K562 (cell line): ENCODE measurements at places on chromosomes 11 and 22. TPM values are rescaled to one million over a fixed set of nuclear protein-coding genes. Genes with fewer than 3 reads are reported as not detected.

GRCh38 chr11:121241343-121242211, 51.0 kb upstream of the SC5D start:
- DNase-seq = no peak

DNA sequence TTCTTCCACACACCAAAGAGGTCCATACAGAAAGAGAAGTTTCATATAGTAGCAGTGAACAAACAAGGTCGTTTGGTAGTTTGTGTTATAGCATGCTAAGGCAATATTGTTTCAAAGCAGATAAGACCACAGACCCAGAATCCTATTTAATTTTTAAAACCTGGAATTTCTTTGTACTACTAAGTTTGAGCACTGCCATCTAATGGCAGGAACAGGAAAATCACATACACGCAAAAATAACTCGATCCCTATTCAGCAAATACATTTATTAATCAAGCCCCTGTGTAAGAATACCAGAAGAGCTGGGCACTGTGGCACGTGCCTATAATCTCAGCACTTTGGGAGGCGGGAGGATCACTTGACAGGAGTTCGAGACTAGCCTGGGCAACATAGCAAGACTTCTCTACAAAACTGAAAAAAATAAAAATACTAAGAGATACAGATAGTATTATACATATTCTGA, 2.9 kb upstream of the BTBD10 start:
- DNase-seq = peak; percentile 25

GRCh38 chr11:1916132-1916985, 3.1 kb upstream of the TNNT3 start:
- no peak for DNase-seq

- no peak for DNase-seq
These were observed 4.4 kb downstream of the C11orf86 start for GRCh38 chr11:66979336-66979980.

- DNase-seq = no peak
These were observed 11.4 kb upstream of the MSANTD2 start for GRCh38 chr11:124811399-124812125.

HOATZ gene
- not detected in 2 replicates for total RNA-seq

GRCh38 chr11:4606231-4607015, 1.6 kb downstream of the TRIM68 start:
- DNase-seq = no peak

- no peak for DNase-seq
These were observed 943.3 kb downstream of the BRD1 start for GRCh38 chr22:48884324-48884723.

NLRP10 gene
- 0.09 TPM in 1 of 2 replicates, not detected in the other for total RNA-seq

CDK2AP2 gene
- 47.4 and 50.2 TPM in 2 replicates for total RNA-seq

APLNR gene
- 1.9 and 2.0 TPM in 2 replicates for total RNA-seq

DNA sequence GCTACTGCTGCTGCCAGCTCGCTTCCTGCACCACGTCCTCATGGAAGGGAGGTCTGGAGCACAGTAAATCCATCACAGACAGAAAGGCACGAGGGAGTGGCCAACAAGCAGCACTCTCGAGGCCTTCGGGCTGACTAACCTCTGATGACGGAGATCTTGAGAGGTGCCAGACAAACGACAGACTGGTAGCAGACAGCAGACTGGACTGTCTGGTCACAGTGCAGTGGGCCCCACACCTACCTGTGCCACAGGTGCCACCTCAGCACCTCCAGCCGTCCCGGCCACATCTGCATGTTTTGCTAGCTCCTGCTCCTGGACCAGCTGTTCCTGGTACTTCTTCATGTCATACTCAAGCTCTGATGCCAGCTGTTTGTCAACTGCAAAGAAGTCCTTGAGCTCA, 64.1 kb downstream of the NCAPD3 start:
- no peak for DNase-seq

GLB1L2 gene
- 15.4 and 16.8 TPM in 2 replicates for total RNA-seq

APOL6 gene
- total RNA-seq = 1.1 TPM in 2 replicates

MRPL17 gene
- total RNA-seq = 46.2 and 52.6 TPM in 2 replicates

GRCh38 chr22:46942799-46943785, 180.6 kb downstream of the TBC1D22A start:
- DNase-seq = no peak

SCGB1C1 gene
- total RNA-seq = not detected in 2 replicates

HIC2 gene
- 104 and 117 TPM in 2 replicates for total RNA-seq

GRCh38 chr22:47123006-47123826, 360.8 kb downstream of the TBC1D22A start:
- DNase-seq = no peak

- no peak for DNase-seq
These were observed 23.0 kb downstream of the CRKL start for GRCh38 chr22:20940186-20940651.

- DNase-seq = no peak
These were observed 29.3 kb upstream of the LIPT2 start for GRCh38 chr11:74522776-74523175.

TTLL12 gene
- total RNA-seq = 125 and 128 TPM in 2 replicates

OR51E2 gene
- not detected in 2 replicates for total RNA-seq

DNA sequence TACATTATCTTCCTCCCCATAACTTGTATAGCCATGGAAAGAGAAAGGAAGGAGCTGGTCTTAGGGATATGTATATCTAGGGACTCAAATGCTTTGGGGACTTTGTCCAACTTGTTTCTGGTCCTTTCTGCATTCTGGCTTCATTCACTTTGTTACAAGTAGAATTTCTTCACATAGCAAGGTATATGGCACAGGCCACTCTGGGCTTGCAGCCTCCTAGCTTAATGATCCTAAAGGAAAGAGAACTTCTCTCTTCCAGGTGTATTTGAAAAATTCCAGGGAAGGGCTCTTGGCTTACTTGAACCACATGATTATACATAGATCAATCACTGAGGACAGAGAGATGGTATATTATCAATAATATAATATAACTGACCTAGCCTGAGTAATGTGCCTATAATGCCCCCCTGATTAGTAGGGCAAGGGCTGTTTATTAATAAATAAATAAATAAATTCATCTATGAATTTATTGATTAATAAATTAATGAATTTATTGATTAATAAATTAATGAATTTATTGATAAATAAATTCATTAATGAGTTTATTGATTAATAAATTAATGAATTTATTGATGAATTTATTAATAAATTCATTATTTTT, 48.2 kb upstream of the CEP295 start:
- DNase-seq = peak; percentile 11

DNA sequence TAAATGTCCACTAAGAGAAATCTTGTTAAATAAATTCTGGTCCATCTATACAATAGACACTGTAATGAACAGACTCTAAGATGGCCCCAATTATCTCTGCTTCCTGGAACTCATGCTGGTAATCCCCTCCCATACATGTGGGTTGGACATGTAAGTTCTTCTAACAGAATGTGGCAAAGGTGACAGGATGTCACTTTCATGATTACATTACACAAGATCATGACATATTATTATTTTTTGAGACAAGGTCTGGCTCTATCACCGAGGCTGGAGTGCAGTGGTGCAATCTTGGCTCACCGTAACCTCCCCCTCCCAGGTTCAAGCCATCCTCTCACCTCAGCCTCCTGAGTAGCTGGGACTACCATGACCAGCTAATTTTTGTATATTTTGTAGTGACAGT, 14.6 kb upstream of the NDUFC2 start:
- no peak for DNase-seq

- no peak for DNase-seq
These were observed 19.6 kb downstream of the MYRF start for GRCh38 chr11:61771985-61772455.

ESRRA gene
- 76.5 and 84.1 TPM in 2 replicates for total RNA-seq

GRCh38 chr11:19162951-19163505, 38.8 kb downstream of the CSRP3 start:
- DNase-seq = no peak
